ENCODE measurements at places on chromosomes 1 and 21. TPM values are rescaled to one million over a fixed set of nuclear protein-coding genes. Genes with fewer than 3 reads are reported as not detected.

Gene EXTL1
- total RNA-seq, result 0.75 TPM

Gene AMY1A
- not detected for total RNA-seq

Gene AVPR1B
- total RNA-seq, result not detected

Gene CR2
- not detected for total RNA-seq

Gene SPRR2G
- total RNA-seq, result not detected

Gene CFHR2
- total RNA-seq, result not detected

Data from uterine smooth muscle cell (primary cell).